ENCODE measurements at places on chromosomes 7 and 10.

DNA sequence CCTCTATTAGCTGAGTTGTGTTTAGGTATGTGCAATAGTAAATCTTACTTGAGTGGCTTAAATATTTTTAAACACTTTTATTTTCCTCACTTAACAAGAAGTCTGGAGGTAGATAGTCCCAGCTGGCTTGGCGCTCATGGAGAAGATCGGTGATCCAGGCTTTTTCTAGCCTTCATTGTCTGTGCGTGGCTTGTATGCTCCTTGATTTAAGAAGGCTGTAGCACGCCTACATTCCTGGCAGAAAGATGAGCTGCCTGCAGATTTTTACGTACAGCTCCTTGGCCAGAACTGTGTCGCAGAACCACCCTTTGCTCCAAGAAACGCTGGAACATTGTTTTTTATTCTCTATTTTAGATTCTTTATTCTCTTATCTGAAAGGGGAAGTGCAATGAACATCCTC is 284.1 kb downstream of the KIF20B start:
- DNase-seq: no peak

- DNase-seq: no peak
These were observed 98.0 kb upstream of the PIK3CG start for GRCh38 chr7:106767078-106767477.

DNA sequence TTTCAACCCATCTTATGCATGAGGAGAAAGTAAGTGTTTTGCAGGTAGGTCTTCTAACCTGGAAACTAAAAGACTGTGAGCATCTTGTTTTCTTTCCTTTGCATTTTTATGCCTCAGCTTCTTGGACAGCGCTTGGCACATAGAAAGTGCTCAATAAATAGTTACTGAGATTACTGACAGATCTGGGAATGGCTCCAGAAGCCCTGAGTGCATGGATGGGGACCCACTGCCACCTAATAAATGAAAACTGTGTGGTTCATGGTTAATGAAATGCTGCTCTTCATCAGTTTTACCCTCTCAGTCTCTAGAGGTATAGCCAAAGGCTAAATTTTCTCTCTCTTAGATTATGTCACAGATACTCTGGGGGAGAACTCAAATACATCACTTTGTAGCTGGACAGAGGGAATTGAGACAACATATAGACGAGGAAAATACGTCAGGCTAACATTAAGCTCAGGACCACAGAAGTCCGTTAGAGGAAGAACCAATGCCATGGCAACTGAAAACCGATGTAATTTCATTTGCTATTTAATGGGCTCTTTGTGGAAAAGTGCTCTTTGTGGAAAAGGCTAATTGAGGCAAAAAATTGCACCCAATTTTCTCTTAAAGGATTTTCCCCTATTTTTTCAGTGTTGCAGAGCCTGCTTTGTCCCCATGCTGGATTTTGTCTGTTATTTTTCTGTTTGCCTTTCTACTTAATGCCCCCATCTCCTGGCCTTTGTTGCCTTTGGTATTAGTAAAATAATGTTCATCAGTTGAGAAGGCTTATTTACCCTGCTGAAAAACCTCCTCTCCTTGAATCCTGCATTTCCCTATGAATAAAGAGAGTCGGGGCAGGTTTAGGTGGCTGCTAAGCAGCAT is 17.8 kb downstream of the ASB4 start:
- DNase-seq: no peak

DNA sequence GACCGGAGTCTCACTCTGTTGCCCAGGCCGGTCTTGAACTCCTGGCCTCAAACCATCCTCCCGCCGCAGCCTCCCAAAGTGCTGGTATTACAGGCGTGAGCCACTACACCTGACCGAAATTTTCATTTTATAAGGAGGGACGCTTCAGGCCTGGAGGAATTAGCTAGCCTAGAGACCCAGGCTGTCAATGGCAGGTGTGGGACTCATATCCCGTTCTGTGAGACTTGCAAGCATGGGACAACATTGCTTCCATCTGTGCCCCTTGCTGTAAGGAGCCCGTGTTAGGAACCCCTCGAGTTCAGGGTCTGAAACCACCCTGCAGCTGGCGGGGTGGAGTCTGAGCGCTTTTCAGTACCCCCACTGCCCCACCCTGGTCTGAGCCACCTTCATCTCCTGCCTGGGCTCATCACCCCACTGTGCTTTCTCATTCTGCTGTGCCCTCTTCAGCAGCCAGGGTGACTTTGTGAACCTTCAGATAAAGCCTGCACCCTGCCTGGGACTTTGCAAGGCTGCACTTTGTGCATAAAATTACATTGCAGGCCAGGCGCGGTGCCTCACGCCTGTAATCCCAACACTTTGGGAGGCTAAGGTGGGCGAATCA is 1.3 kb upstream of the DAGLB start:
- no peak for DNase-seq
